Activated naive CD8-positive, alpha-beta T cell treated with anti-CD3 and anti-CD28 coated beads, Interleukin-2, amount 50 U/mL, for 16 hours (primary cell): ENCODE measurements at places on chromosomes 5 and 9.

DNA sequence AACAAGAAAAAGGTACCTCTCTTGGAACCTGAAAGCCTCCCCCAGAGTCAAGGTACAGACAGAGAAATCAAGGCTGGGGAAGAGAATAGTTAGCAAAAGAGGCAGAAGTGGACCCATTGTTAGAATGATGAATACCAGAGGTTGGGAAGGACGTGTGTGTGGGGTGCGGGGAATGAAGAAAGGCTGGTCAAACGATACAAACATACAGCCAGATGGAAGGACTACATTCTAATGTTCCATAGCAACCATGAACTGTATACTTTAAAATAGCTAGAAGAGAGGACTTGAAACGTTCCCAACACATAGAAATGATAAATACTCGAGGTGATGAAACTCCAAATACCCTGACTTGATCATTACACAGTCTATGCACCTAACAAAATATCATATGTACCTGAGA, 7.1 kb downstream of the CCDC69 start:
- DNase-seq = no peak

- DNase-seq = no peak
These were observed 92.4 kb upstream of the NR3C1 start for GRCh38 chr5:143495821-143496275.

DNA sequence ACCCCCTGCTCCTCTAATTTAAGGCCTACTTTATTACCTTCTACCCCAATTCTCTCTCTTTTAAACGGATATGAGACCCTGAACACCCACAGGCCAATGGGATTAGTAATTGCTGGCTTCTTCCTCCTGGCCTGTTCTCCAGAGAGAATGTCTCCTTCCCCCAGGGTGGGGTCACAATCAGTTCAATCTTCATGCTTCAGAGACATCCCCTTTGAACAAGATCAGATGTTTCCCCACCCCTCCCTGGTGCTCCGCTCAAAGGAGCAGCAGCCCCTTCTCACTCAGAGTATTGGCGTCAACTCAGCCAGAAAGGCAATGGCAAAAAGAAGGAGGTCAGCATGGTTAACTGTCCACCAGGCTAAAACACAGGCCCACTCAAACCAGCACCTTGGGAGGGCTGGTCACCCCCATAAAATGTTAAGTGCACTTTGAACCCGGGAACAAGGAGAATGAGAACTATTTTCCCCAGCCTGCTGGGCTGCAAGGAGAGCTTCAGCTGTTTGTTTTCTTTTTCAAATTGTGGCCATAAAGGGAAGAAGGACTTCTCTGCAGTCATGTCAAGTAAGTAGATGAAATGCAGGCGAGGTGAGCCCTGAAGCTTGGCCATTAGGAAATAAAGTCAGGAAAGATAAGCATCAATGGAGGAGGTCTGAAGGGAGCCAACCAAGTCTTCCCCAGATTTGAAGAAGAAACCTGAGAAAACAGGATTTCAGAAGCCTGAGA, 20.1 kb downstream of the LHFPL2 start:
- no peak for DNase-seq

GRCh38 chr5:73122875-73123810, 2.8 kb downstream of the TMEM171 start:
- no peak for DNase-seq

- no peak for DNase-seq
These were observed 1100.9 kb upstream of the CDH6 start for GRCh38 chr5:30092548-30092947.

- no peak for DNase-seq
These were observed 62.0 kb upstream of the GLRX start for GRCh38 chr5:95884511-95884910.

DNA sequence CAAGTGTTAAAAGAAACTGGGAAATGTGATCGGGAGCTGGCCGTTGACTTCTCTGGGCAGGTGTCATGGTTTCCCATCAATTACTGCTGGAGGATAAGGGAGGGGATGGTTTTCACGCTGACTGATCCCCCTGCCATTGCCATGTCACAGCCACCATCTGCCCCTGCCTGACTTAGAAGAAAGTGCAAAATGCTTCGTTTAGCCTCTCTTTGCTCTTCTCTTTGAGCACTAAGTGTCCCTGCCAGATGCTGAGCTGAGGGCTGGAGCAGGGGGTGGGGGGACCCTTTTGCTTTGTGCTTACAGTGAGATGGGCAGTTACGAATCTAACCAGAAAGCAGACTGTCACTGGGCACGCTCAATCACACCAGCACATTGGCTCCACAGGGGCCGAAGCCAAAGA, 138.4 kb upstream of the ALDH1B1 start:
- no peak for DNase-seq

DNA sequence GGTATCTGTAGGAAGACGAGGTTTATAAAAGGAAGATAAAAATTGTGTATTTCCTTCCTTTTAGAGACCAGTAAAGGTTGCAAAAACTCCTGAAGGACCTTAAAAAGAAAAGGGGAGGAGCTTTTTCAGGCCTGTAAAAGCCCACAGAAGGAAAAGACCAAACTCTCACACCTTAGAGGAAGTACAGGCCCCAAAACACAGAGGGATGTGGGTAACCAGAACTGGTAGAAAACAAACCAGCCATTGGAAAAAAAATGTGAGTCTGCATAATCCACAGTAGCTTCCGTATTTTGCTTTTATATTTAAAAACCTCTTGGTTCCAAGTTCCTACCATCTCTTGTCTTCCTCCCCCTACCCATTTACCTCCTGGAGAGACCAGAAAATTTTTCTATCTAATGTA, 8.5 kb downstream of the GIN1 start:
- no peak for DNase-seq

GRCh38 chr5:63500242-63500641, 462.0 kb downstream of the HTR1A start:
- DNase-seq = no peak

GRCh38 chr5:104817127-104817526, 1254.5 kb upstream of the NUDT12 start:
- DNase-seq = no peak

GRCh38 chr9:130498298-130498917, 53.6 kb downstream of the ASS1 start:
- no peak for DNase-seq
